ENCODE measurements at places on chromosomes 5 and 9.

GRCh38 chr9:13146840-13147239 is 132.7 kb downstream of the MPDZ start:
- DNase-seq, result no peak

DNA sequence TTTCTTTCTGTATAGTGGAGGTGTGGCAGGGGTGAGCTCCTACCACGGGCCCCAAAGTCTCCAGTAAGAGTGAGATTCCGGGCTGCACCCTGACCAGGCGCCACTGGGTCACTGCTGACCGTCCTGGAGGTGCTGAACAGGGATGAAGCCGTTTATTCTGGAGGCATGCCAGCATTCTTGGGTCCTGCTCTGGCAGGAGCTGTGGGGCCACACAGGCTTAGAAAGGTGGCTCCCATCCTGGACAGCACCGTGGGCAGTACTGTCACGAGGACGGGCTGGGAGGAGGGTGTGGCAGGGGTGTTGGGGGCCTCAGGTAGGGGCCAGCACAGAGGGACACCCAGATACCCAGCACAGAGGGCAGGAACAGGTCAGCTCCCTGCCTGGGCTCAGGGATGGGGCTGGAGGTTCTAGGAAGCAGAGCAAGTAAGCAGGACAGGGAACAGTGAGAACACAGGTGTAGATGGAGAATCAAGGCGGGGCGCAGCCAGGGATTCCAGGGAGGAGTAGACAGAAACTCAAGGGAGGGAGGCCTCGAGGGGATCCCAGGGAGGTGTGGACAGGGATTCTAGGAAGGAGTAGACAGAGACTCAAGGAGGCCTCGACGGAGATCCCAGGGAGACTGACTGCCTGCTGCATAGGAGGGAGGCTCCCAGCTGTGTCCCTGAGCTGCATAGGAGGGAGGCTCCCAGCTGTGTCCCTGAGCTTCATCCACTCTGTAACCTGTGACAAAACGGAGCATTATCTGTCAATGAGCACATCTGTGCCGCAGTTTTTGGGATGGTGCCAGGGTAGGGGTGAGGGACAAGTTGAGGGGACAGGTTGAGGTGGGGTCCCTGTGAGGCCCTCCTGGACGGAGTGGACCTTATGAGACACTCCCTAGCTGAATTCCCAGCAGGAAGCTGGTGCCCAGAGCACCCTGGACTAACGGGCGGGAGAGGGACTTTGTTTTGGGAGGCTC is 1.1 kb upstream of the PLEKHG4B start:
- DNase-seq, result no peak

- no peak for DNase-seq
Measured at GRCh38 chr9:134065612-134066419, 2.0 kb downstream of the BRD3 start.

DNA sequence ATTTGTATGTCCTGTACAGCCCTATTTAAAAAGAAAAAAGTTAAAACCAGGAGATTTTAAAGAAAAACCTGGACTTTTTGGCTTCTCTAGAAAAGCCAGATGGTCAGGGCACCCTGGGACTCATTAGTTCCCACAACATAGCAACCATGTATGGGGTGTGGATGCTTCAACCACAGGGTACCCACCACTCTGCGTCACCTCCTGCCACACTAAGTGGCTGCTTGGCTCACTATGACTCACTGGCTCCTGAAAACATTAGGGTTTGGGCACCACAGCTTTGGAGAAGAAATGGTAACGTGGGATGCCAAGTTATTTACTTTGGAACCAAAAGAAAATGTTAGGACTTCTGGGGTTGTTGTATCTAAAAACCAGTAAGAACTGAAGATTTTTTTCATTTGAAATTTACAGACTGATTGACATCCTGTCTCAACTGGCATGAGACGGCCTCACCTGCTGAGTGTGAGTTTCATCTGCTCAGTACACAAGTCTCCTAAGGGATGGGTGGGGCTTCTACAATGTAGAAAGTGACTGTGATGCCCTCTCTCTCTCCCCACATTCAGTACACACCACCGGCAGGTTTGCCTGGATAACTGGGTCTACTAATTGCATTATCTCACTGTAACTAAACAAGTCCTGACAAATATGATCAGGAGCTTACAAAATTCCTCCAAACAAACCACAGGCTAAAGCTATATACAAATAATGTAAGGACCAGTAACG is 103.9 kb downstream of the ESM1 start:
- no peak for DNase-seq

DNA sequence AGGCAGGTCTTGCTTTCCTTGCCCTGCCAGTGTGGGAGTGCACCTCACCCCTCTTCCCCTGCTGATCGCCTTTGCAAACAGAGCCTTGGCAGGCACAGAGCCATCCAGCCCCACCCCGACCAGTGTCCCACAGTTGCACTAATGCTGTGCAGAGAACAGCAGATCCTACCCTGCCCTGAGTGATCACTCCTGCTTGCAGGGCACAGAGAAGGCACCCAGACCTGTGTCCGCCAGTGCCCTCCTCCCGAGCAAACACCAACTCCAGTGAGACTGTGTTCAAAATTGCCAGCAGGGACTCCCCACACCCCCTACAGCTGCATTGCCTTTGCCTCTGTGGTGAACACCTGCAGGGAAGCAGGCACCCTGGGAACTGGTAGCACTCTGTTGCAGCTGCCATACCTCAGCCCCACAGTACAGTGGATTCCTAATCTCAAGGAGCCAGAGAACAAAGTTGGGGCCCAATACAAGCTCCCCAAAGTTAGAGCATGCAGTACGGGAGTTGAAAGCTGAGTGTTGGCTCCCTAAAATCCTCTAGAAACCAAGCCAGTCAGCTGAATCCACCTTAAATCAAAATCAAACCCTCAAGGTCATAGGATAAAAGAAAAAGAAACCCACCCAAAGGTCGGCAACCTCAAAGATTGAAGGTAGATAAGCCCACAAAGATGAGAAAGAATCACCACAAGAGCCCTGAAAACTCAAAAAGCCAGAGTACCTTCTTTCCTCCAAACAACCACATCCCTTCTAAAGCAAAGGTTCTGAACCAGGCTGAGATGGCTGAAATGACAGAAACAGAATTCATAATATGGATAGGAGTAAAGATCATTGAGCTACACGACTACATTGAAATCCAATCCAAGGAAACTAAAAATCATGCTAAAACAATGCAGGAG is 92.9 kb upstream of the PIK3R1 start:
- no peak for DNase-seq

GRCh38 chr9:133779516-133780403 is 41.6 kb upstream of the SARDH start:
- no peak for DNase-seq

DNA sequence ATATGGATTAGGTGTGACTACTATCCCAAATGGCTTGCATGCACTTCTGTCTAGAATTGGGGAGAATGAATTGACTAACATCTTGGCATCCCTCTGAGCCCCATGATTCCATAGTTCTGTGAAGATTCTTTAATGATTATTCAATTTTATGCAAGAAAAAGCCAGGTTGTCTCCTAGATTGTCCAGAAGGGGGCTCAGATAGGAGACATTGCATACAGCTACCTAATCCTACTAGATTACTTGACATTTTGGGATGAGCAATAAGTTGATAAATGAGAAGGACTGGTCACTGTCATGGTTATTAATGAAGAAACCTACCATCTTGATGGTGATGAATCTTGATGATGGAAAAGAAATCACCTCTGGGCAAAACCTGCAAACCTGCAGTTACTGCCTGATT is 117.0 kb downstream of the CARTPT start:
- DNase-seq, result no peak

DNA sequence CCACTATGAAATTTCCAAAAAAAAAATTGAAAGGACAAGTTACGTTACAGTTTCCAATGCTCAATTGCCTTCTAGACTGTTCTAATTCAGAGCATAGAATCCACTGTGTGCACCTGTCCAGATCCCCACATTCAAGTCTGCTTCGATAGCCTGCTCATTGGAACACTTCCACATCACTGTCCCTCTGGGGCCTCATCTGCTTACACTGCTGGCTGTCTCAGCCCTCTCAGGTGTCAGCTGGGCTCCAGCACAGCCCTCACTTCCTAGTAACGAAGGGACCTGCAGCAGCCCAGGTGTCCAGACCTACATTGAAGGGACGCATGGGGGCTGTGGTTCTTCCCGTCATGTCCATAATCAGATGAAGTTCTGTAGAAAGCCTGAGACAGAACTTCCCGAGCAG is 94.3 kb upstream of the EMB start:
- DNase-seq, result no peak

DNA sequence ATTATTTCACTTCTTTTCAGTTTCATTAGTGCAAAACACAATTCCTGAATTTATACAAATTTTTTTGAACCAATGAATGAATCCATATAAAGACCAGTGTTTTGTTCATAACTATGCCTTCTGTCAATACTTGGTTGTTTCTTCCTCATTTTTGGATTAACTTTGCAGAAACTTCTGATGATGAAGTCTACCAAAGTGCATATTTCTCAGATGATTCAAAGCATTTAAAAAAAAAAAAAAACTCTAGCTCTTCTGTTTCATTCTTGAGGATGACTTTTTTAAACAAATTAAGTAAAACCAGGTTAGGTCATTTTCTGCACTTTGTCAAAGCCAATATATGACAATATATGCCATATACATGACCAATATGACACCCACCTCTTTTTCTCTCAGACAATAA is 92.6 kb downstream of the CHSY3 start:
- DNase-seq, result no peak

DNA sequence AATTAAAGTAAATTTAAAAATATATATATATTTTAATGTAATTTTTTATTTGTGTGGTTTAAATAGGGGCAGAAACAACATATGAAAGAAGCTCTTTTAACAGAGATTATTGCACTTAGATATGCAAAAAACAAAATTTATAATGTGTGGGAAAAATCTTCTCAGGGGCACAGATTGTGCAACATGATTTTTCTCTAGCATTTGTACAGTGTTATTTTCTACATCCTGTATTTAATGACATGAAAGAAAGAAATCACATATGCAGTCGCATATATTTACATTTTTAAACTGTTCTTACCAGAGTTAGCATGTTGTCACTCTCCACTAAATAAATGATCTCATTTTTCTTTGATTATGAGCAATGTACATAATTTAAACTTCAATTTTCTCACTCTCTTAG is 265.3 kb upstream of the CTNND2 start:
- DNase-seq, result no peak

- DNase-seq, result no peak
Measured at GRCh38 chr9:136748201-136748600, at the start of gene LCN6. Gene LCN6, minus strand, starts transcription at chr9:136748525. Its CDS starts 42 bp downstream, at chr9:136748483.

- no peak for DNase-seq
Measured at GRCh38 chr9:16352251-16352650, 518.2 kb downstream of the BNC2 start.

- peak; percentile 60 for DNase-seq
Measured at GRCh38 chr9:111895996-111896941, at the start of gene UGCG. Gene UGCG, plus strand, starts transcription at chr9:111896814. Its CDS starts 402 bp downstream, at chr9:111897216.

DNA sequence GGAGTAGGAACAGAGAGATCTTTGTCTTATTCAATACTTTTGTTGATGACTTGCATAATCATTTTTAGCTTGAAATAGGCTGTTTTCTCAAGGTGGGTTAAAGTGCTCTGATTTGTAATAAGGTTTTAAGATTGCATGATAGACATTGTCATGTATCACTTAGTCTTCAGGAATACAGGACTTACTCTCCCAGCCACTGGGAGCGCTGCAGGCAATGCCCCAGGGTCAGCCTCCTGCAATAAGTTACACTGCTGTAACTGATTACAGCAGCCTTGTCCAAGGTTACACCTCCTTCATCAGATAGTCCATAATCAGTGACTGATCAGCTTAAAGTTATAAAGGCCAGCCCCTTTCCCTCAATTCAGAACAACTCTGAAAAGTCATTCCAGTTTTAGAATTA is 218.6 kb downstream of the ESM1 start:
- no peak for DNase-seq

- DNase-seq, result no peak
Measured at GRCh38 chr5:138491284-138491648, 26.0 kb downstream of the EGR1 start.

DNA sequence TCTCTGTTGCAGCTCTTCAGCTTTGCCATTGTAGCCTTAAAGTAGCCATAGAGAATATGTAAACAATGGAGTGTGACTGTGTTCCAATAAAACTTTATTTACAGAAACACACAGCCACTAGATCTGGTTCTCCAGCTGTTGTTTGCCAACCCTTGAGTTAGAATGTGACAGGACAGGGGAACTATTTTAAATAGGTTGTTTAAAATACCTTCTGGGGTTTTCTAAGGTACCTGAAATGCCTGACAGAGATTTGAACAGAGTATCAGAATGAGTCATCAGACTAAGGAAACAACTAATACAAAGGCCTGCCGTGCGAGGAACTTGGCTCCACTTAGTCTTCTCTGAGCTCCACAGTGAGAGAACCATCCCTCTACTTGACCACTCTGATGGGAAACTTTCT is 85.4 kb downstream of the HSD17B4 start:
- no peak for DNase-seq

- no peak for DNase-seq
Measured at GRCh38 chr5:177496070-177496726, 1.2 kb downstream of the PDLIM7 start.

GRCh38 chr5:17238521-17239041 is 21.1 kb downstream of the BASP1 start:
- DNase-seq, result no peak

- no peak for DNase-seq
Measured at GRCh38 chr5:138637256-138637655, 62.1 kb upstream of the HSPA9 start.

DNA sequence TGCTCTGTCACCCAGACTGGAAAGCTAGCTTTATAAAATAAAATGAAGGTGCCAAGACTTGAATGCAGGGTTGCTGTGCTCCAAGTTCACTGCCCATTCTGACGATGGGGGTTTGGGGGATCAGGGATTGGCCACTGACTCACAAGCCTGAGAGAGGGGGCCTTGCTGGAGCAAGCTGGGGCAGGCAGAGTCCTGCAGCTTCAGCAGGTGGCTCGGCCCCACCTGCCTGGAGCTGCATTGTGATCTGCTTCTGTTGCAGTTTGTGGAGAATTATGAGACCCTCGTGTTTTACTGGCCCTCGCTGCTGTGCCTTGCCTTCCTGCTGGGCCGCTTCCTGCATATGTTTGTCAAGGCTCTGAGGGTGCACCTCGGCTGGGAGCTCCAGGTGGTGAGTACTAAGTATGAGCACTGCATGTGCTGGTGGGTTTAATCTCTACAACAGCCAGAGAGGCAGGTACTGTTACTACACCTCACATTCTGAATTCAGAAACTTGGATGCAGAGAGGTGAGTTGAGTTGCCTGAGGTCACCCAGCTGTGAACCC is 31.1 kb upstream of the CCDC180 start:
- no peak for DNase-seq

DNA sequence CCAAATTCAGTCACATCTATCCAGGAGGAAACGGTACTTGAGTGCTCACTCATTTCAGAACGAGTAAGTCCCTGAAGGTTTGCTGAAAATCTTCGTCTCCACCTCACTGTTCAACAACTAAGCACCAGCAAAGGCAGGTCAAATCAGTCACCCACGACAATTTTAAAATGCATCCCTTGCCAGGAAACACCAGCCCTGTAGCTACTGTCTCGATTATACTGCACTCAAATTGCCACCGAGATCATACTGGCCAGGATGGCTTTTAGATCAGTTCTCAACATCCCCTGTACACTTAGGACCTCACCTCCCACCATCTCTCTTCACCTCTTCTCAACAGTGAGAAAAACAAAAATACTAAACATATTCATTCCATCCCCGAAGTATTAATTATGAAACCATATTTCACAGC is 298.6 kb downstream of the AGTPBP1 start:
- DNase-seq, result no peak

Measured in stimulated activated CD4-positive, alpha-beta T cell treated with anti-CD3 and anti-CD28 coated beads, Interleukin-1b, Interleukin-23, amount 100 ng/mL, for 1 hour (primary cell).